ENCODE measurements at places on chromosomes 11 and 22.

DNA sequence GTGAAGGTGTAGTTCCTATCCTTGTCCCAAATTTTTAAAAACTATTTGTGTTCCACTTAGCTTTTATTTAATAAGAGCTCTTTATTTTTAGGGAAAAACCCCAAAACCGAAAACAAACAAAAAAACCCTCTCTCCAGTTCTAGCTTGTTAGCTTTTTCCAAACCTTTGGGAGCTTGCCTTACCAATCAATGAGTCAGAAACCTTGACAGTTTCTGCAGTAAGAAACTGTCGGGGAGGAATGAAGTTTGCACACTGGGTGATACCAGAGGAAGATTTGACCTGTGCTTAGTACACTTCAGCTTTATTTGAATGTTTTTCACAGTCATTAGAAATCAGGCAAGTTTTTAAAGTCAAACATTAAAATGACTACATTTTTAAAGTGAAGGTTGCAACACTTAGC, 105.0 kb downstream of the FAT3 start:
- no peak for DNase-seq

- no peak for DNase-seq
Measured at GRCh38 chr11:75548595-75549272, 13.3 kb upstream of the SERPINH1 start.

GRCh38 chr22:38628444-38628843, 27.7 kb downstream of the FAM227A start:
- no peak for DNase-seq

DNA sequence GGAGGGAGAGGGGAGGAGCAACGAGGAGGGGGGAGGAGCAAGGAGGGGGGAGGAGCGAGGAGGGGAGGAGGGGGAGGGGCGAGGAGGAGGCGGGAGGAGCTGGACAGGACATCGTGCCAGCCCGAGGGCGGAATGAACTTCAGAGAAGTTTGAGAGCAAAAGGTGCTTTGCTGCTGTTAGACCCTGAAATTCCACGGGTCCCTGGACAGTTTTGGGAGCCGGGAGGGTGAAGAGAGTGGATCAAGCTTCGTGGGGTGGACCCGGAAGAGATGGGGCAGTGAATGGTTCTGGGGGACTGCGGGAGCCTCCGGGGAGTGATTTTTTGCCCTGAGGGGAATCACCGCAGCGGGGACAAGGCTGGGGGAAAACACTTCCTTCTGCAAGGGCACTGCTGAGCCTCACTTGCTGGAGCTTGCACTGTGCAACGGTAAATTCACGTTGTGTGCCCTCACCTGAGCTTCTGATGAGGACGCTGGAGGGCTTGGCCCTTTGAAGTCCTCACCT, 10.7 kb upstream of the NLRP6 start:
- no peak for DNase-seq

DNA sequence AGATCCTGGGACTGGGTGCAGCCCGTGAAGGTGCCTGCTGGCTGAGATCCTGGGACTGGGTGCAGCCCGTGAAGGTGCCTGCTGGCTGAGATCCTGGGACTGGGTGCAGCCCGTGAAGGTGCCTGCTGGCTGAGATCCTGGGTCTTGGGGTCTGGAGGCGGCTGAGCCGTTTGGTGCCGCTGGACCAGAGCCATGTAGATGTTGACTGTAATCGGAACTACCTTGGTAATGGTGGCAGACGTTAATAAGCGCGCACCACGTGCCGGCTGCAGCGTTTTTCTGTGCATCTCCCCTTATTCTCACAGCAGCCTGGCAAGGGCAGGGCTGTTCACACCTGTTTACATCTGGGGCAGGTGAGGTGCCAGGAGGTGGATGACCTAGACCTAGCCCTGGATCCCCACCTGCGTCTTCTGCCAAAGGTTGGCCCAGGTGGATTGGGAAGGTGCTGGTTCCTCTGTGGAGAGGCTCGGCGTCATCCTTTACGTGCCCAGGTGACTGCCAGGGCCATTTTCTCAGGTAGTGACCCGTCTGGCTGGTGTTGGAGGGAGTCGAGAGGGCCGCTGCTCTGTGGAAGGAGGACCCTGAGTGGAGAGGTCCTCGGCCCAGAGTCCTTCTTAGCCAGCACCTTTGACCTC, 382.5 kb downstream of the TBC1D22A start:
- no peak for DNase-seq

DNA sequence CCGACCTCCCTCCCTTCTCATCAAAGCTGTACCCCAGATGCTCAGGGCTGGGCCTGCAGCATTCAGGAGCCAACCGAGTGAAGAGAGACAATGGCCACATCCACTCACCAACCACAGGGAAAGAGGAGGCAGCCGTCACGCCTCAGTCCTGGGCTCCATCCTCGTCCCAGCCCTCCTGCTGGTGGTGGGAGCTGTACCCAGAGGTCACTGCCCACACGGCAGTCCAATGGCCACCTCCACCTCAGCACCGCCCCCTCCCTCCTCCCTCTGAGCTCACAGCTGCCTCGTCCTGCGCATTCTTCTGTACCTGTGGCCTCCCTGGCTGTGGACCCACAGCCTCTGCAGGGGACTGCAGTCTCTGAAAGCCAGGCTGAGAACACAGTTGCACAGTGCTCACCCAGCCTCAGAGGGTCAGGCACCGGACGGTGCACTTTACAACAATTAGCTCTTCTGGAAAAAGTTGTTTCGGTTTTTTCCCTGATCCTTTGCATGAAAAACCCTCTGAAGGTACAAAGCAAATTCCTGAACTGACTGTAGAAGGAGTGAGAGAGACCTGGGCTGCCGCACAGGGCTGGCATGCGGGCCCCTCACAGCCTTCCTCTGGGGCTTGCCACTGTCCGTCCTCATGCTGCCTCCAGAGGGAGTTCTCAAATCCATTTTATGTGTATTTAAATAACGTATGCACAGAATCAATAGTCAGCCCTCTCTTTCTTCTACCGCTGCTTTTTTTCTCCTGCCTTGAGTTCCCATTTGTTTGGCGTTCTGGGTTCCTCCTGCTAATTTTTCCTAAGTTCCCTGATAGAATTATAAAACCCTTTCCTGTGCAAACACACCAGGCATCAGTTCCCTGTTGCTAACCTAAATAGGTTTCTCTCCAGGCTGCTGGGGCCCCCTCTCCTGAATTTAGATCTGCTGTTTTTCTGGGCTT, 52.7 kb downstream of the PHF21B start:
- DNase-seq: no peak

DNA sequence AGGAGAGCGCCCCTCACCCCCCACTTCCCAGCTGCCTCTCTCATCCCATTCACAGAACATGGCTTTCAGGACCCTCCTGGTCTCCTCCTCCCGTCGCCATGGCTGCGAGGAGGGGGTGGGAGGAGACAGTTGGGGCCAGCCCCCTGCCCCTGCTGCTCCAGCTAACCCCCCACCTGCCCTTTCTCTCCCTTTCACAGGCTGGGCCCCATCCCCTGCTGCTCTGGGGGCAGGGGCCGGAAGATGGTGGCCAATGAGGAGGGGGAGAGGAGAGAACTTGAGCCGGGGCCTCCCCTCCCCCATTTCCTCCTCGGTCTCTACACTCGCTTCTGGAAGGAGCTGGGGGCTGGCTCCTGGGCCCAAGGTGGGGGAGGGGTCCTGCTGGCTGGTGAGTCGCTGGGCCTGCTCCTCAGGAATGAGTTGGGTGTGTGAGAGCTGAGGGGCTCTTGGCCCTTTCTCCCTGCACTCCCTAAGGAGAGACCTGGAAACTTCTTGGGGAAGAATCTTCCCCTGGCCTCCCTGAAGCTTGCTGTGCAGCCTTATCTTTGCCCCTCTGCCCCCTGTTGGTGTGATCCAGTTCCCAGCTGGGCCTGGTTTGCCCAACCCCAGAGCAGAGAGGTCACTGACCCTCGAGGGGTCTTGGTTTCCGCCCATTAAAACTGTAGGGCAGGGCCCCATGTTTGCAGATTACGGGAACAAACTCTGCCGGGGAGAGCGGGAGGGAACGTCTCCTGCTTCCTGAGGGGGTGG, 10.2 kb downstream of the YPEL4 start:
- no peak for DNase-seq

DNA sequence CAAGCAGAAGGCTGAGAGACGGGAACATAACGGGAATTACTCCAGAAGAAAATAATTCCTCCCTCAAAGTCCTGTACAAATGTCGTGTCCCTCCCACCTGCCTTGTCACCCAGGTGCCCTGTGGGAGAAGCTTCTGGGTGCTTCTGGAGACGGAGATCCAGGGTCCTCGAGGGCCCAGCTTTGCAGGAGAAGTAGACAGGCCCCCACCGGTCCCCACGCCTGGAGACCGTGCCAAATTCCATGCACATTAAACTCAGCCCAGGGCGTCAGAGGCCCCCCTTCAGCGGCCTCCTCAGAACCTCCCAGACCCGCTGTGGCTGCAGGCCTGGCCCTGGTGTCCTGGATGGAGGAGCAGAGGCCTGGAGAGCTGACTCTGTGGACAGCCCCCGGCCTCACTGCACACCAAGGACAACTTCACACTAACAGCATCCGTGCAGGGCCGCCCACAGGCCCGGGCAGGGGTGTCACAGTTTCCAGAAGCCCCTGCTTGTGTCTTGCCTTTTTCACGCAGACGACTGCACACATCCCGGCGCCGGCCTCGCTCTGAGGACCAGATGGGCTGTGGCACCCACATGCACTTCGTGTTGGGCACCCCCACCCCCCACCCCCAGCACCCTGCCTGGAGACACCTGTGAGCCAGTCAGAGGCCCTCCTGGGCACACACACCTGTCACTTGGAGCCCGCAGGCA, 734.3 kb downstream of the BRD1 start:
- no peak for DNase-seq

GRCh38 chr11:44782478-44782877, 55.7 kb downstream of the TSPAN18 start:
- DNase-seq: no peak

GRCh38 chr11:116981266-116981885, 116.9 kb downstream of the SIK3 start:
- no peak for DNase-seq

DNA sequence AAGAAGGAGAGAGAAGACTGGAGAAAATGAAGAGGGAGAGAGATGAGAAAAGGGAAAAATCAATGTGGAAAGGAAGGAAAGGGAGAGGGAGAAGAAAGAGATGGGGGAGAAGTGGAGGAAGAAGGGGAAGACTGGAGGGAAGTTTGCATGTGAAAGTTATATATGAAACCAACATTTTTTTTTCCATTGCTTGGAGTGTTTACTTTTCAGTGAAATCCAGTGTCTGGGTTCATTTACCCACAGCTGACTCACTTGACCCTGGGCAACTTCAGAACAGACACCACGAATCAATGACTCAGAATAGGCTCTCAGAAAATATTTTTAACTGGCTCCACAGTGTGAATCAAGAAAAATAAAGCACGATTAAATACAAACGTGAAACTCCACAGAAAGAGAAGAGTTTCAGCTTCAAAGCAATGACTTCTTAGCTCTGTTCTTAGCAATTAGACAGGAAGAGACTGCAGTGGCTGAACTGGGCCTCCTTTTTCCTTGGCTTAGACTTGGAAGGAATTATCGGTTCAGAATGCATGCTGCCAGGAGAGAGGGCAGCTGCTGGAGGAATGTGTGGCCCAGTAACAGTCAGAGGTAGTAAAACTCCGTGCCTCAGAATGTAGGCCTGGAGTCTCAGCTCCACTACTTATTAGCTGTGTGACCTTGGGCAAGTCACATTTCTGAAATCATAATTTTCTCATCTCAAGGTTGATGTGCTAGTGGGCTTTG, 237.5 kb downstream of the MIAT start:
- no peak for DNase-seq

DNA sequence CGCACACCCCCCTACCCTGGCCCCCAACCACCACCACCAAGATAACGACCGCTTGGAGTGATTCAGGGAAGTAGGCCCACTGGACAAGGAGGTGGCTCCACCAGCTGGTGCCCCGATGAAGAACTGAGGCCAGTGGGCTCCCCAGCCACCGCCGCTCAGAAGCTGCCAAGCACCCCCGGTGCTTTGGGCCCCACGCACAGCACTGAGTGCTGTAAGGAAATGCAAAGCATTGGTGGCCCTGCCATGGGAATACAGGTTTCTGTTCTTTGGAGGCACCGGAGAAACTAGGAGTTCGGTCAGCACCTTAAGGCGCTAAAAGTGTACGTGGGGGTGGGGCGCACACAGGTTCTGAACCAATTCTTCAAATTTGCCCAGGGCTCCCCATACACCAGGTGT, 664 bp upstream of the PRSS23 start:
- no peak for DNase-seq

GRCh38 chr22:39514373-39514973, 5.9 kb upstream of the ATF4 start:
- DNase-seq: no peak

- no peak for DNase-seq
Measured at GRCh38 chr22:27782088-27782487, 19.5 kb downstream of the MN1 start.

DNA sequence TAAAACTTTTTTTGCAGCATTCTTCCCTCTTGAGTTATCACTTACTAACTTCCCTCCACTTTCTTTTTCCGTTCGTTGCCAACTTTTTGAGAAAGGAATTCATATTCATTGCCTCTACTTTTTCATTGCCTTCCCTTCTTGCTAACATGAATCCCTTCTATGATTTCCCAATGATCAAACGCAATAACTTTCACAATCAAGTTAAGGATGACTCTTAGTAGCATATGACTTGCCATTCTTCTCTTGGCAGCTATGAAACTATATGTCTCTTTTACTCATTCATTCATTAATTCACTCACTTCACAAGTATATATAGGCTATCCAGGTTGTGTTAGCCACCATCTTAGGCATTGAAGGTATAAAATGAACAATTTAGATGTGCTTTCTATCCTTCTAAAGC, 16.6 kb upstream of the ARHGAP20 start:
- no peak for DNase-seq

DNA sequence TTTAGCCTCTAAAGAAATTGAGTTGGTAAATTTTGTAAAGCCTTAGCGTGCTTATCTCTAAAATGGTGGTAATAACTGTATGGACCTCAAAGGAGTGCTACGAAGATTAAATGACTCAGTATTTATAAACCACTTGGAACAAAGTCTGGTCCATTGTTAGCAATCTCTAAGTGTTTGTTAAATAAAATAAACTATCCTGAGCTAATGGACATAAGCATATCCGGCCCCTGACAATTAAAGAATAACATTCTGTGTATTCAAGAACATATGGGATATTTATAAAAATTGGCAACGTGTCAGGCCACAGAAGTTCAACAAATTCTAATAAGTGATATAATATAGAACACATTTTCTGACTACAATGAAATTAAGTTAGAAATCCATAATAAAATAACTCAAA, 71.0 kb downstream of the MYEOV start:
- DNase-seq: no peak

DNA sequence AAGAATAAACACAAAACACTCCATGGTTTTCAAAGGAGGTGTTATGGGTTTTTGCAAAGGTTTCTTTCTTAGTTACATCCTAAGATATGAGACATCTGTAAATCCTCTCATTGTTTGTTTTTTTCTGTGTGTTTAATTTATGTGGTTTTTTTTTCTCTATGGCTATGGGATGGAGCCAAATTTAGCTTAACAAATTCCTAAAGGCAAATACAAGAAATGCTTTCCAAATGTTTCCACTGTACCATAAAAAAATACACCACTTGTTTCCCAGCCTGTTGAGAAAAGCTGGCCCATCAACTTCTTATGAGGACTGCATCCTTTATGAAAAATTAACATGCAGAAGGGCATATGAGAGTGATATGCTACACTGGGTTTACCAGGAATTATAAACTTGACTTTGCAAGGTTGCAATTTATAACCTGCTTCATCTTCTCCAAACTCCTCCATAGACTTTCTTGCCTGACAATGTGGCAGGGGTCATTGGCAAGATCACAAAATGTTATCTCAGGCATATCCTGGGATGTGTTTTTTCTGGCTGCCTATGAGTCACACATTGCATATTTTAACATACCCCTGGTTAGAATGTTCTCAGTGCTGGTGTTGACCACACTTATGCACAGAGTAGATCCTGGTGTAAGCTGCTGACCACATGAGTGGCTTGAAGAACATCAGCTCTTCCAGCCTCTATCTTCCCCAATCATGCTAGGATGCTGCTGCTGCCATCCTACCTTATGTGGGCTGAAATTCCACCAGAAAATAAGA, 137.6 kb upstream of the TTC12 start:
- no peak for DNase-seq

Data from GM12892 (cell line).